Caco-2 (cell line): ENCODE measurements at places on chromosomes 4 and X. TPM values are rescaled to one million over a fixed set of nuclear protein-coding genes. Genes with fewer than 3 reads are reported as not detected.

EIF4E gene
- 140 and 151 TPM in 2 replicates for total RNA-seq

MUC7 gene
- total RNA-seq: not detected in 2 replicates

TRMT44 gene
- 22.3 and 23.4 TPM in 2 replicates for total RNA-seq

TAF7L gene
- total RNA-seq: not detected in 2 replicates

TBC1D25 gene
- 9.3 and 11.1 TPM in 2 replicates for total RNA-seq

CPZ gene
- total RNA-seq: 5.2 and 7.7 TPM in 2 replicates

VSIG4 gene
- not detected in 2 replicates for total RNA-seq

RRH gene
- total RNA-seq: 0.34 and 0.37 TPM in 2 replicates

SSX5 gene
- total RNA-seq: not detected in 2 replicates

CXCL1 gene
- 0.79 TPM in 1 of 2 replicates, not detected in the other for total RNA-seq

XAGE2 gene
- 2.8 and 5.7 TPM in 2 replicates for total RNA-seq

TEX13C gene
- total RNA-seq: not detected in 2 replicates

NPY2R gene
- not detected in 2 replicates for total RNA-seq

IQSEC2 gene
- total RNA-seq: 1.4 and 1.8 TPM in 2 replicates

NDNF gene
- 3.4 and 3.7 TPM in 2 replicates for total RNA-seq

IGSF1 gene
- total RNA-seq: 1.00 and 1.4 TPM in 2 replicates

GLRA2 gene
- not detected in 2 replicates for total RNA-seq

L1CAM gene
- 12.7 and 12.8 TPM in 2 replicates for total RNA-seq

PWWP3B gene
- total RNA-seq: 0.07 and 0.14 TPM in 2 replicates

CORIN gene
- 0.27 and 0.46 TPM in 2 replicates for total RNA-seq

TMEM35A gene
- total RNA-seq: not detected in 2 replicates

COL4A6 gene
- 15.9 and 16.0 TPM in 2 replicates for total RNA-seq

PRKX gene
- 20.3 and 23.3 TPM in 2 replicates for total RNA-seq

ASB9 gene
- 4.6 and 8.3 TPM in 2 replicates for total RNA-seq

CXCL5 gene
- total RNA-seq: 0.21 TPM in 1 of 2 replicates, not detected in the other

MEPE gene
- not detected in 2 replicates for total RNA-seq

GAGE12H gene
- total RNA-seq: not detected in 2 replicates

XG gene
- 1.2 and 1.3 TPM in 2 replicates for total RNA-seq

CLDN34 gene
- not detected in 2 replicates for total RNA-seq

SMR3B gene
- total RNA-seq: not detected in 2 replicates

FOXP3 gene
- 0.84 and 0.88 TPM in 2 replicates for total RNA-seq

SLC25A5 gene
- 416 and 445 TPM in 2 replicates for total RNA-seq

XPNPEP2 gene
- 0.32 TPM in 2 replicates for total RNA-seq

WDR17 gene
- total RNA-seq: 0.16 and 0.52 TPM in 2 replicates

CPE gene
- total RNA-seq: 4.6 and 5.9 TPM in 2 replicates

UPF3B gene
- total RNA-seq: 18.4 and 19.0 TPM in 2 replicates

MAGEC2 gene
- not detected in 2 replicates for total RNA-seq

GYPA gene
- total RNA-seq: not detected in 2 replicates

SLC4A4 gene
- total RNA-seq: 0.29 and 0.49 TPM in 2 replicates

MAD2L1 gene
- 54.7 and 59.0 TPM in 2 replicates for total RNA-seq

TREX2 gene
- total RNA-seq: 0.60 and 0.61 TPM in 2 replicates

CXCL9 gene
- total RNA-seq: not detected in 2 replicates

XAGE1A gene
- total RNA-seq: not detected in 2 replicates

SPANXC gene
- total RNA-seq: not detected in 2 replicates

F11 gene
- total RNA-seq: not detected in 2 replicates

OTUD6A gene
- total RNA-seq: not detected in 2 replicates

NSUN7 gene
- 18.5 and 19.6 TPM in 2 replicates for total RNA-seq

FAM149A gene
- 5.1 and 6.6 TPM in 2 replicates for total RNA-seq

ADGRL3 gene
- 1.5 and 1.9 TPM in 2 replicates for total RNA-seq

SLC16A2 gene
- 0.34 and 0.58 TPM in 2 replicates for total RNA-seq

SHOX gene
- not detected in 2 replicates for total RNA-seq

GUCY1A1 gene
- not detected in 2 replicates for total RNA-seq

ARR3 gene
- not detected in 2 replicates for total RNA-seq

POF1B gene
- total RNA-seq: 28.6 and 31.0 TPM in 2 replicates

CENPVL3 gene
- total RNA-seq: not detected in 2 replicates

PNCK gene
- not detected in 2 replicates for total RNA-seq
